HuH-7.5 (cell line): ENCODE measurements at places on chromosomes 4 and X.

DNA sequence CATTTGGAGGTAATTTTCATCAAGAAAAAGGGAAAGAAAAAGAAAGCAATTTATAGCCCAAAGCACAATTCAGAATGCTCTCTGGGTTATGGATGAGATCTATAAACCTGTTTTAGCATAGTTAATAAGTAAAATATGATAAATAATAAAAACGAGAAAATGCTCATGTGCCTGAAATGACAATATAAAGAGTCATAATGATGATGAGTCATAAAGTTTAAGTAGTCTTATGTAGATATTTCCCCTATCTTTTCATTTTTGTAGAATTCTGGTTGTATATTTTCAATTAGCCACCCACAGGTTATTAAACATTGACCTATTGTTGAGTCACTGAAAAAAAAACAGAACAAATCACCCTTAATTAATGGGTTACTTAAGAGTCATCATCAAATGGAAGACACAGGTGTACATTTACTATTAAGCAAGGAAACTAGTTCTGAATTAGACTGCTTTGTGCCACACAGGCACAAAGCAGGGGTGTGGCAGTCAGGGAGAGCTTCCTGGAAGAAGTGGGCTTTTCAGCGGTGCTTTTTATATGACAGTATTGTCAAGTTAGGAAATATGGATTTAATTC is 29.3 kb downstream of the BEND4 start:
- no peak for DNase-seq

DNA sequence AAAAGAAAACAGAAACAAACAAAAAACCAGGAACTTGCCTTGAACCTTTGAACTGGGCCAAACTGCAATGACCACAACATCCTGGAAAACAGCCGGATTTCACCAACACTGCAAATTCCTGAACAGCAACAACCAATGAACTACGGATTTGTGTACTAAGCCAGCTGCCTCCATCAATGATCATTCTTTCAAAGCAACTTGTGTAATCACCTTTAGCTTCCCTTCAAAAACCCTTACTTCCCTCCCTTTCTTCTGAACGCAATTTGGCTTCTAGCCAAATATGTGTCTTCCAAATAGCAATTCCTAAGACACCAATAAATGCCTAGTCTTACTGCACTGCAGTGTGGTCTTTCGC is 98.5 kb upstream of the FAM47C start:
- no peak for DNase-seq

- no peak for DNase-seq
Measured at GRCh38 chr4:72358483-72358882, 210.5 kb downstream of the ADAMTS3 start.

GRCh38 chrX:48523682-48524081 is 2.1 kb downstream of the EBP start:
- no peak for DNase-seq

DNA sequence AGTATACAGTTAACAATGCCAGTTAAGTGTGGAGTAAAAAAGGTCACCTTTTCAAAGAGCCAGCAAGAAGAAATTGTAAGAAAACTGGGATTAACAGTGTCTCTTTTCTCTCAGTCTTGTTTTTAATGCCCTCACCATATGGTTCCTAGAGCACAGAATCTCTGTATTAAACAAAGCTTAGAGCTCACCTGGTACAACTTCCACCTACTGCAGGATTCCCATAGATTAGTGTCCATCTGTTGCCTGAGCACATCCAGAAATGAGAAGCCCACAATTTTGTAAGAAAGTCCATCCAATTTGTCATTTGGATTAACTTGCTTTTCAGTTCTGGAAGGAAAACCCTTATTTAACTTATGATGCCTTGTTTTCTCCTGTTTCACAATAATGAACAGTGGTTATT is 1037.1 kb downstream of the STPG2 start:
- no peak for DNase-seq
